ENCODE measurements at places on chromosomes 3 and 15.

DNA sequence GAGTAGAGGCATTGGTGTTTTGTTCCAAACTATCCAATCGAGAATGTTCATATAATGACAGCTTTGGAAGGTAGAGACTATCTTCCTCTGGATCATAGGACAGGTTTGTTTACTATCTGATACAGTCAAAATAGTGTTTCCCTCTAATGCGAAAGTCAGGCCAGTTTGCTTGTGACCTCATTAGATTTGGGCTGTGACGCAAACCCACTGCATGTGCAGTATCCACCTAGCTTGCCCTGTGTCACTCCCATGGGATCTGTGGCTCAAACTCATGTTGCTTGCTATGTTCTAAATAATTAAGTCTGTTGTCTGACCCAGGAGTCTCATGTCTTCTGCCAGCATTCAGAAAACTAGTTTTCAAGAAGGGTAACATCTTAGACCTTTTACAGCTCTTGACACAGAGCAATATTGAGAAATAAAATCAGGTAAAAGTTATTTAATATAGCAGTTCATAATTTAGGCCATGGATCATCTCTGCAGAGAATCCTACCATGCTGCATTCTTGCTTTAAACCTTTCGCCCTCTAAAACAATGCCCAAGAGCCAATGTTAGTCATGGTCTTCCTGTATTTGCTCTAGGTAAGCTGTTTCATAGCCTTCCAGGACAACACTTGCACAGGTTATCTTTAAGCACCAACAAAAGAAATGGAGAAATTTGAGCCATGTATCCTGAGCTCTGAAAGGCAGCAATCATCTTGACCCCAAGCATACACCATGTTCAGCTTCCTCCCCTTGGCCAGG, 26.4 kb downstream of the NIT2 start:
- no peak for DNase-seq

DNA sequence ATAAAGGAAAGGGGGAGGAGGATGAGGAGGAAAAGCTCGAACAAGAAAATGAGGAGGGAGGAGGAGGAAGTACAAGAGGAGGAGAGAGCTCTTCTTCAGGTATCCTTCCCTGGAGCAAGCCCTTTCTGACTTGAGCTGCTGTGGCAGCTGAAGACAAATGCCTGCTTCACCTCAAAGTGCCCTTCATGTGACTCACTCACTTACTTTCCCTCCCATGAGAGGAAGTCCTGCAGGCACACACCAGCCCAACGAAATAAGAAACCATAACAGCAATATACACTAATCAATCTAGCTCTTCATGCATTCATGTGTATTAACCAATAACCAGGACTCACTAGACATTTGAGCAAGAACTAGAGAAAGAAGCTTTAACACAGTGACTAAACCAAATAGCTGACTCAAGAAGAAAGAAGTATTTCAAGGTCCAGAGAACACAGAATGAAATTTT, 251.9 kb downstream of the IGSF11 start:
- DNase-seq, result no peak

DNA sequence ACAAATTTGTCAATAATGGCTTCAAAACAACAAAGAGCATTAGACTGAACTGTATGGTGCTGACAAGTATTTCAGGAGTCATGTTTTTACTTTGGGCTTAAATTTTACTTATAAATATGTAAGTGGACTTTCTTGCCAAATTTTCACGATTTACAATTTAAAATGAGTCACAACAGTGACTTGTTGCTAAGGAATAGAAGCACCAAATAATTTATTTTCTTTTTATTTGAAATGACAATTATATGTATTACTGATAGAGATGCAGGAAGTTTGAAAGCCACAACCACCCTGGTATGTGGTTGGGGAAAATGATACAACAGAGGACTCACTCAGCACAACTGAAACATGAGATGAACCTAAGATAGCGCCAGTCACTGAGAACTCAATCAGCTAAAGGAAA, 90.3 kb downstream of the FMN1 start:
- DNase-seq, result peak; percentile 15

DNA sequence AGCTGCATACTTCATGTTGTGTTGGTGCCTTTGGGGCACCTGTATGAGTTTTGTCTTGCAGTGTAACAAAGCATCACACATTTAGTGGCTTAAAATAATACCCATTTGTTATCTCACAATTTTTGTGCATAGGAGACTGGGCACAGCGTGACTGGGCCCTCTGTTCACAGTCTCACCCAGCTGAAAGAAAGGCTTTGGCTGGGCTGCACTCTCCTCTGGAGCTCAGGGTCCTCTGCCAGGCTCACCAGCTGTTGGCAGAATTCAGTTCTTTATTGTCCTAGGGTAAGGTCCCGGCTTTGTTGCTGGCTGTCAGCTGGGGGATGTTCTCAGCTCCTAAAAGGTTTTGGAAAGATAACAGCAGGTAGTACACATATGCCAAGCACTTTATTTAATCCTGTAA, 263.3 kb downstream of the CLSTN2 start:
- no peak for DNase-seq

- DNase-seq, result no peak
Measured at GRCh38 chr3:24237971-24238706, 256.5 kb downstream of the THRB start.

DNA sequence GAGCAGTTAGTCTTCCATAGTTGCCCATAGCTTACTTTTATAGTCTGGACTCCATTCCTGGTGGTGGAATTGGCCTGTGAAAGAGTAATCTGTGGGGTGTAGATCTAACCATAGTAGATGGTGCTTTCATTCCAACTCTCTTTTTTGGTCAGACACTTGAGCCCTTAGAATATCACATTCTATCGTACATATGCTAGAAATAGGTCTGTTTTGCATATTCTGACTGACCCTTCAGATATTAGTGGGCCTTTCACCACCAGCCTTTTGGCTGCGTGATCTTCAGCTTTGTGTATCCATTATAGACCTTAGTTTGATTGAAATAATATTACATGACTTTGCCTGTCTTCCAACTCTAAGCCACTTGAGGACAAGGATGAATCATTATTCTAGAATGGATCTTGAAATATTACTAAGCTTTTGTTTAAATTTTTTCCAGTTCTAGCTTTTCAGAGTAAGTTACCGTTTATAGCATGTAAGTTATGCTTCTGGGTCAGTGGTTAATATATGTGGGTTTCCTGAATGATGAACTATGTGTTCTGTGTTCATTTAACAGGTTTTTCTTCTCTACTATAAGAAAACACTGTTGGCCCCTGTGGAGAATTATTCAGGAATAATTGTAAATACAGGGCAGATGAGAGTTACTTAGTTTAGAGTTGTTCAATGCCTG, 8.7 kb downstream of the RAB7A start:
- no peak for DNase-seq

- no peak for DNase-seq
Measured at GRCh38 chr15:70025413-70026296, 72.1 kb downstream of the TLE3 start.

Data from activated CD8-positive, alpha-beta memory T cell treated with anti-CD3 and anti-CD28 coated beads for 4 hours (primary cell).